NCI-H1694 treated with DMSO at 0.1 percent for 48 hours (cell line): ENCODE measurements at places on chromosomes 3 and 15.

DNA sequence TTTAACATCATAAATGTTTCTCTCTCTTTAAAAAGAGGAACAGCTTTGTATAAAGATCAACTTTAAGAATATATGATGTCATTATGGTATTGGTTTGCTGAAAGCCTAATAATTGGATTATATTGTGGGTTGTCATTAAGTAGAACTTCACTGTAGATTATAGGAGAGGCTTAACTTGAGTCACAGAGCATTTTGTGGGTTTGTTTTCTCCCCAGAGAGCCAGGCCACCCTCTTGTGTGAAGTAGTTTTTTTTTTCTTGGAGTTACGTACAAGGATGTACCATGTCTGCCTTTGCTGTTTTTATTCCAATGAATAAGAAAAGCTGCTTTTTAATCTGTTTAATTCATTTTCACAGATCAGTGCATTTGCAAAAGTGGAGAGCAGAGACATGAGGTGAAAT is 354.8 kb upstream of the TBL1XR1 start:
- DNase-seq: no peak

DNA sequence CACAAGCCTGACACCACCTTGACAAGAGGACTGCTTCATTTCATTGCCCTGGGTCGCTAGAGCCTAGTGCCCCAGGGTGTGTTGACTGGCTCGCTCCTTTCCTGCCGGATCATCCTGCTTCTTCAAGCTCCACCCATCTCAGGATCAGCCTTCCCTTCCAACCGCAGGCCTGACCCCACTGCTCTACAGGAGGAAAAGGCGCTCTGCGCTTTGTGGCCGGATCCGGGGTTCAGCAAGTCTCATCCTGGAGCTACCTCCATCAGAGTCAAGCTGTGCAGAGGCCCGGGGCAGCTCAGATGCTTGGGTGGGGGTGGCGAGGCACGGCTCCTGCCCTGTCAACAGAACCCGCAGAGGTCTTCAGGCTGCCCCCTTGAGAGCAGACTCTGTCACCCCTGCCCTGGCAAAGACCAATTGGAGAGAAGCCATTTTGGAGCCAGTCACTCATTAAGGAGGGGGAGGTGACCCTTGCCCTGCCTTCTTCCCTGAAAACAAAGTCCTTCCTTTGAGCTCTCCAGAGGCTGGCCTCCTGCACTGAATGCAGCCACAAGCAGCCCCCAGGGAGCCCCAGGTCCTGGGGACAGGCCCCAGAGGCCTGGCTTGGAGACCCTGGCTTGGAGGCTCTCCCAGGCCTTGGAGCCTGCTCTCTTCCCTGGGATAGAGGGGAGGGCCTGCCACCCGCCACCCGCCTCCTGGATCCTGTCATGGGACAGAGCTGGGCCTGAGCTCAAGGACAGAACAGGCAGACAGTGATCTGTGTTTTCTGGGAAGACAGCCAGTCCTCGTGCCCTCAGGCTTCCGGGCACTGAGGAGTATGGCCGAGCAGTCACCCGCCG is 80.3 kb downstream of the CPN2 start:
- no peak for DNase-seq

GRCh38 chr3:42061025-42061712 is 30.0 kb upstream of the TRAK1 start:
- DNase-seq: no peak

DNA sequence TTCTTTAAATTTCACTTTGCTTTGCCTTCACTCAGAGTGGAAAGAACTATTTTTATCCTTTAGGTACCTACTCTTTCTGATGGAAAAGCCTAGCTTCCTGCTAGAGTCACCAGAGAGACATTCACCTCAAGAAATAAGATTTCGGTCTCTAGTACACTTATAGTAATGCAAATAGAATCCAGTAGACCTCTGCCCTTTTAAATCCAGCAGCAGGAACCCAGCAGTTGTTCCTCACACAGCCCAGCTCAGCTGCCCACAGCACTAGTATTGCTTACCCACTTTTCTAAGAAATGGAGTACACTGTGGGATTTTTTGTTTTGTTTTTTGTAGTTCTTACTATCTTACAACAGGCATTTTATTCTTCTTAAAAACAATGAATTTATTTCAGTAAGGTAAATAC is 497.0 kb upstream of the CCDC54 start:
- no peak for DNase-seq

DNA sequence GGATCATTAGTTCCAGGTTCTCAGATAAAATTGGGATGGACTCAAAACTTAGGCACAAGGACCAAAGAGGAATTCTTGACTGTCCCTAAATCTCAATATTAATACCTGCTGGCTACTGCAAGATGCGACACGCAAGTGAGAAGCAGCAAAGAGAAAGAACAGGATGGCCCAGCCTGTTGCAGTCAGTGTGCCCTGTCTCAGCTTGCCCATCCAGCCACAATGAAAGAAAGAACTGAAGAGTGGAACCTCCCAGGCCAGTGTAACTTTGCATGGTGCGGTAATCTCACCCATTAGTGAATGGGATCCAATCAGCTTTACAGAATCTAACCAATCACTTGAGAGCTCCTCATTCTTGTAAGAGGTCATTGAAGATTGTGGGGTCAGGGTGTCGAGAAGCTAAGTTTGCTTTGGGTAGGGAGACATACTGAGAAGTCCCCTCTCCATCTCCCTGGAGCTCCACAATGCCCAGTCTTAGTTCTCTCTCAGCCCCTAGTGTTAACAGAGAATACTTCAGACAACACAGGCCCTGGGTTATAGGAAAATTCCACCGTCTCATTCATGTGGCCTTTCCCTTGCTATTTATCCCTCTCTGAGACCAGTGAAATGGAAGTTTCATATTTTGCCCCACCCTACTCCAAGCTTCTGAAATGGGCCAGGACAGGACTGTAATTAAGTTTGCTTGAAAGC is 3.2 kb upstream of the SLC9A9 start:
- DNase-seq: no peak

DNA sequence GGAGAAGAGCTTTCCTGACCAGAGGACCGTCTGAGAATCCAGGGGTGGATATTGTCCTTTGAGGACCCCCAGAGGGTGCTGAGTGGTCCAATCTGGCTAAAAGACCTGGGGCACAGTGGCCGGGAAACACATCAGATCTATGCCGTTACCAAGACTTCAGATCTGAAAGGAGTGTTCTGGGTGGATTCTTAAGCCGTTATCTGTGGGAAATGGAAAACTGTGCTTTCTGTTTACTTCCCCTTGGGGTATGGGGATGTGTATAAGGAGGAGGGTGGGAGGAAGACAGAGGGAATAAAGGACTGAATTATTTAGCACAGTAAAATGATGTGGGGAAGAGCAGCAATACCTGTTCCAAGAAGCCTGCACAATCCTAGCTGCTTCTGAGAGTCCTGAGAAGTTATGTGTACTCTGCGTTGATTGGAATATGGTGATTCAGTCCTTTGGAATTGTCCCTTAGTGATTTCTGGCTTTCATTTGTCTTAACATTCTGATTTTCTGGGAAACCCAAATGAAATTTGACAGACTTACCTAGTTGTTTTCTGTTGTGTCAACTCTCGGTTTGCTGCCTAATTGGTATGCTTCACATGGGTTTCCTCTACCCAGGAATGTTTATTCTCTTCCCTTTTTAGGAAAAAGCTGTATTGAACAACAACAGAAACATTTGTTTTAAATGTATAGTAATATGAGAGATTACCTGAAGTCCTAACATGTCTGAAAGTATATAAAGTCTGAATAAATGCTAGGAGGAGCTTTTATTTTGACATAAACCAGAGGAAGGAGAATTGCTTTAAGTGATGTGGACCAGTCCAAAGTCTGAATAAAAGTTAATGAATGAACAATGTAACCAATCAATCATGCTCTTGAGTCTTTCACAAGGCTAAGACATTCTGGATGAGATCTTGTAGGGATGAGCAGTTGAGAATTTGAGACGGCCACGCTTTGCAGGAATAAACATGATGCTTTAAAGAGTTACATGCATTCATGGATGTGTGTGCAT is 427.1 kb upstream of the C2CD4B start:
- DNase-seq: no peak

DNA sequence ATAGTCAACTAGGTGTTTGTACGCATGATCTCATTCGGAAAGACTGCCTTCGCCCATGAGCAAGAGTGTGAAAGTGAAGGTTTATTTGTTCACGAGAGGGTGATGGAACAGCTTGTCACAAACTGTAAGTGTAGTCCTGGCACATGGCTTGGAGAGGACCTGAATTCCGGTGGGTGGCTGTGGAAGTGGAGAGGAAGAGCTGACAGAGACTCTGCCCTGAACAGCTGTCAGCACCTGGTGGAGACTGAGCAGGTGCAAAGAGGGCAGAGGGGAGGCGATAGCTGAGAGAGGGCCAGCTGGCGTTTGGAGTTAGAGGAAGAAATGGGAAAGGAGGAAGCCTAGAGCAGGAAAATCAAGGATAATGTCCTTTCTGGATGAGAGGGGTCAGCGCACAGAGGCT is 155.7 kb downstream of the EEFSEC start:
- no peak for DNase-seq

DNA sequence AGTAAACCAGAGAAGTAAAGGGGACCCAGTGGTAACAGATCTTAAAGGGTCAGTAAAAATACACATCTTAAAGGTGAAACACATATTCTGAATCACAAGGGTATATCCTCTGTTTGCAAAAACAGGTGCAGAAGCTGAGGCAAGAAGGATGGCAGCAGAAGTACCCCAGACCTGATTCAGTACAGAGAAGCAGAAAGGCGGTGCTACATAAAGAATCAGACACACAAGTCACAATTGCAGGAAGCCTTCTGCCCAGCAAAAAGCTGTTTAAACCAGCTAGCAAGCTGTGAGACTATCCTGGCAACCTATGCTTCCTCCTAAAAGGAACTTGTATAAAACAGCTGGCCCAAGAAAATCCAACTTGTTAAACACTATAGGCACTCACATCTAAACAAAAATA is 49.4 kb downstream of the ZNF280D start:
- no peak for DNase-seq

- peak; percentile 26 for DNase-seq
These were observed 324.0 kb upstream of the SLCO3A1 start for GRCh38 chr15:91529534-91529933.

- DNase-seq: no peak
These were observed 14.8 kb upstream of the FSIP1 start for GRCh38 chr15:39797407-39797806.

GRCh38 chr3:185846037-185846436 is 21.2 kb upstream of the IGF2BP2 start:
- DNase-seq: no peak

GRCh38 chr3:30343861-30344260 is 262.5 kb upstream of the TGFBR2 start:
- no peak for DNase-seq

DNA sequence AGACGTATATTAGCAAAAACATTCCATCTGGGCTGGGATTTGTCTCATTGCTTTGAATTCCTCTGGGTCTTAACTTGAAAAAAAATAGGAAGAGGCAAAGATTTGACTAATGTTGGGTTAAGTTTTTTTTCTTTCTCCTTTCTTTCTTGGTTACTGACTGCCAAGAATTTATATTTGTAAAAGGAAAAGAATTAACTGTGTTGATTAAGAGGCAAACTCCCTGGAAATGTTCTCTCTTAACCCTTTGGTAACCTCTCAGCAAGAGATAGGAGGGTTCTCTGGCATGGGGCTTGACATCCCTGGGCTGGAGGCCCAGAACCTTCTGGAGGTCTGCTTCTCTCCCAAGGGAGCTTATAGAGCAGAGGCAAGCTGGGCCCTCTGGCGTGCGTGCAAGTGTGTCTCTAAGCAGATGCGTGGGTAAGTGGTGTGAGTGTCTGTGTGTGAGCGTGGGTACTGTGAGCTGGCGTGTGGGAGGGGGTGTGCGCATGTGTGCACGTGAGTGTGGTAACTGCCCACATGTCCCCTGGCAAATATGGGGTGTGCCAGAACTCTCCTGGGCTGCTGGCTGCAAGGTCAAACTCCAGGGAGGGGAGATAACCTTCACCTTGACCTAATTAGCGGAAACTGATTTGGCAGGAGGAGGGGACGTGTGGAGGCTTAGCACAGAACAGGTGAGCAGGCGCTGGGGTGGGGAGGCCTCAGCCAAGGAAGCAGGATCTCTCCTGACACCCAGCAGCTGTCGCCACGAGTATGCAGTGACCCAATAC is 49.4 kb upstream of the MAGEF1 start:
- DNase-seq: no peak

DNA sequence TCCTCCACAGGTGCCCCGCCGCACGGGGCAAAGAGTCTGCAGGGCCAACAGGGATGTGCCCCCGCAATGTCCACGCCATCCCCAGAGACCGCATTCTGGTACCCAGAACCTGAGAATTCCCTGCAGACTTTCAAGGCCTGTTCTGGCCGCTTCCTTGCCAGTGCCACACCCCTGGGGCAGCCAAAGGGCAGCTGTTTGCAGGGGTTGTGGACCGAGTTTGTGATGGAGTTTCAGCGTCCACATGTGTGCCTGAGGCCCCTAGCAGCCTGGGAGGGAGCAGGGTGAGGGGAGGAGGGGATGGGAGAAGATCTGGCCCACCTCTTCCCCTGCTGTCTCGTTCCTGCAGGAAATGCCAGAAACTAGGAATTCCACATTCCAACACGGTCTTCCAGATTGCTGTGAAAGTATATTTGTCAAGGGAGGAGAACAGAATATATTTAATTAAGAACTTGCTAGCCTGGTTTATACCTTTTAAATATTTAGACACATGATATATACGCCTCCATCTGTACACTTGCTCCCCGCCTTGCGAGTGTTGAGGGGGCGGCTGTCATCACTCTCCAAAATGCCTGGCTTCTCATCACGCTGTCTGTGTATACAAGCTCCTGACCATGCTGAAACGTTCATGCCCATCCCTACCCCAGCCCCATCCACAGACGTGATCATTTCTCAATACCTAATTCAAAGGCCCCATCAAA is 31.1 kb upstream of the RASA2 start:
- DNase-seq: no peak

GRCh38 chr3:25723802-25724201 is 59.1 kb upstream of the TOP2B start:
- no peak for DNase-seq
